KG1 (cell line): ENCODE measurements at places on chromosomes 1 and 21.

- no peak for DNase-seq
Observed at GRCh38 chr1:19644395-19644680, 227 bp downstream of the NBL1 start.

DNA sequence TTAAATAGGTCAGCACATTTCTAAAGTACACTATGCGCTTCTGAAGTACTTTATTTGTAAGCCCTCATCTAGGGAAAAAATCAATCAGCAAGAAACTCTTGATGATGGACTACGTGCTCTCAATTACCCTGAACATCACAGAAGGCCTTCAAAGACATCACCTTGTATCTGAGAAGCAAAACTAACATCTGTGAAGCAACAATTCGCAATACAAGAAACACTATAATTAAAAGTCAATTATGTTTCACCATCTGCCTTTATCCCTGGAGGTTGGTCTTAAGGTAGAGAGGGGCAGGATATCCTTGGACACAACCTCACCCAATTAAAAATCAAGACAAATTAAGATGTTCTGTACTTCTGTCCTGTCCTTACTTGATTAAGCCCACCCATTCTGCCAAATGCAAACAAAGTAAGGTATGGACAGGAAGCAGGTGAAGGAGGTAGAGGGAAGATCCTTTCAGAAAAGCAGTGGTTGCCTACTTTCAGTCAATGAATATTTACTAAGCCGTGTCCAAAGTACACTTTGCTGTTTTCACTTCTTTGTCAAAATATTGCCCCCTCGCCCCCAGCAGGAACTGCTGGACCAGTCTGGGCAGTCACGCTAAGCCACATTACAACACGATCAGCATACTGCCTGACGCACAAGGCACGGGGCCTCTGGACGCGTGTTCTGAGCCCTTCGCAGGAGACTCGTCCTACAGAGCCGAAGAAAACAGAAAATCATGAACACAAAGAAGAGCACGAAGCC, 887 bp downstream of the SLC19A2 start:
- DNase-seq: peak; percentile 43

- DNase-seq: no peak
Observed at GRCh38 chr1:231715816-231716722, 89.5 kb downstream of the DISC1 start.

- DNase-seq: no peak
Observed at GRCh38 chr1:26994787-26995517, 1.5 kb downstream of the TRNP1 start.

DNA sequence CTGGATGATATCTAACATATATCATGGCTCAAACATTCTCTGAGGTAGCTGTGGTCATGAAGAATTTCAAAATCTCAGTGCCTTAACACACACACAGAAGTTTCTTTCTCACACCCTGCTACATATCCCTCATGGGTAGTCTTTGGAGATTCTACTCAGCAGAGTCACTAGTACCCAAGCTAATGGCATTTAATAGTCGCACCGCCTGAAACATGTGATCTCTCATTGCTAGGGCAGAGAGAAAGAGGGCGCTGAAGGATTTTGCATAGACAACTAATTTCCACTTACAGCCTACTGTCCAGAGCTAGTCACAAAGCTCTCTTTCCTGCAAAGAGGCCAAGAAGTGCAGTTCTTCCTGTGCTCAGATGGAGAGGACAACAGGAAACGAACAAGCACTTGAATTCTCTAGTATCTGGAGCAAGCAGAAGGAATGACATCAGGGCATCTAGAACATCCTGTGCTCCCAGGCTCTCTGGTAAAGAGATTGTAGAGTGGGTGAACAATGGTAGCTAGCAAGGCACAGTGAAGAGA, 183.4 kb upstream of the PTBP2 start:
- no peak for DNase-seq

DNA sequence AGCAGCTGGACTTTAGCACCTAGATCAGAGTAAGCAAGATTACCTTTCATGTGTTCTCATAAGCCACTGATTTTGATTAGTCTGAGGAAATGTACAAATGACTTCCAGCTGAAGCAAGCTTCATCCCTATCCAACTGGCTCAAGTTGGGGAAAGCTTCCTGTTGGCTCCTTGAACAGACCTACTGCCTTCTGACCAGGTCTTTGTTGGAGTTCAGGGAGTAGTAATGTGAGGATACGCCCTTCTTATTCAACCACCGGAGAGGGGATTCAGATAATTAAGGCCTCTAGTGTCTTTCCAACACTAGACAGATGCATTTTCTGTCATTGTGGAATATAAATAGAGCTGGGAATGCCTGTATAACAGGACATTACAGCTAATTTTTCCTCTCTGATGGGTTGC, 268.9 kb downstream of the TGFB2 start:
- DNase-seq: no peak

- no peak for DNase-seq
Observed at GRCh38 chr21:41477641-41478318, 30.2 kb downstream of the TMPRSS2 start.

DNA sequence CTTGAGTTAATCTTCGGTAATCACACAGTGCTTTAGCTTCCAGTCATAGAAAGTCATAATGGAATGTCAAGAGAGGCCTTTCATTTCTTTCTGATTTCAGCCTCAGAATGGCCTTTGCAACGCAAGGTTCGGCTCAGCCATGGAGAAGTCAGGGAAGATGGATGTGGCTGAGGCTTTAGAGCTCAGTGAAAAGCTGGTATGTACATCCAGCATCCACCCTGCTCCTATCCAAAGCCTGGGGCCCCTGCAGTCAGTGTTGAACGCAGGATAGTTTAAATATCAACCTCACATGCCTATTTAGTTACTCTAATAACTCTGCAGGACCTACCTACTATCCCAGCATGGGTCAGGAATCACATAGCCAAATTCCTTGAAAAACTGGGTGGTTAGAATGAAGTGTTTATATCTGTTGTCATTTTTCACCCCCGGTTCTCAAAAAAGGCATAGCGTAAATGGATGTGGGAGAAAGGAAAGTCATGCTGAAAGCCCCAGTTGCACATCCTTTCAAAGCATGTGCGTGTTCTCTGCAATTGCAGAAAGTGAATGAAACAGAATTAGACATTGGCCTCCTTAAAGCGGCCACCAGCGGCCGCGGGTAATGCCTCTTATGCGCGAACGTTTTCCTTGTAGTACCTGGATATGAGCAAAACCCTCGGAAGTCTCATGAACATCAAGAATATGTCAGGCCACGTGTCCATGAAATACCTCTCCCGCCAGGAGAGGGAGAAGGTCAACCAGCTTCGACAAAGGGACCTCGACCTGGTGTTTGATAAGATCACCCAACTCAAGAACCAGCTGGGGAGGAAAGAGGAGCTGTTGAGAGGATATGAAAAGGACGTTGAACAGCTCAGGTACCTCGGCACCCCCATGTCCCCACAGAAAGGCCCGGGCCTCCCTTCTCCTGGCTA, 28.8 kb upstream of the EFHD2 start:
- no peak for DNase-seq

DNA sequence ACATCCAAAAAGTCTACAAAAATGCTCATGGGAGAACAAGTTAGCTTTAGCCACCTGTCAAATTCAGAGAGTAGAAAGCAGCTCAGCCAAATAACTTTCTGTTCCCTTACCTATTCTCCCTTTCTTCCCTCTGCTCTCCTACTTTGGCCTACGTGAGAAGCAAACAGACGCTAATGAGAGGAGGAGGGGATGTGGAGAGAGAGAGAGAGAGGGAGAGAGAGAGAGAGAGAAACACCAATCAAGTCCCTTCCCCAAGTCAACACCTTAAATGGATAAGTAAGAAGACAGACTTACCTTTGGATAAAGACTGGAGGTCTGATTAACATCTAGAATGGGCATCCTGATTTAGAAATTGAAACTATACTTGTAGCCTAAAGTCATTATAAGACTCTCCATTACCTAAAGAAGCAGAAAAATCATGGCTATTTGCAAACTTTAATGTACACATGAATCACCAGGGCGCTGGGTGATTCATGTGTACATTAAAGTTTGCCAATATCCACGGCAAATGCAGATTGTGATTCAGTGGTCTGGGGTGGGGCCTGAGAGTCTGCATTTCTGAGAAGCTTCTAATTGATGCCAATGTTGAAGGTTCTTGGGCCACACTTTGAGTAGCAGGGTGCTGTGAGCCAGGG, 13.1 kb upstream of the DUSP12 start:
- DNase-seq: no peak

DNA sequence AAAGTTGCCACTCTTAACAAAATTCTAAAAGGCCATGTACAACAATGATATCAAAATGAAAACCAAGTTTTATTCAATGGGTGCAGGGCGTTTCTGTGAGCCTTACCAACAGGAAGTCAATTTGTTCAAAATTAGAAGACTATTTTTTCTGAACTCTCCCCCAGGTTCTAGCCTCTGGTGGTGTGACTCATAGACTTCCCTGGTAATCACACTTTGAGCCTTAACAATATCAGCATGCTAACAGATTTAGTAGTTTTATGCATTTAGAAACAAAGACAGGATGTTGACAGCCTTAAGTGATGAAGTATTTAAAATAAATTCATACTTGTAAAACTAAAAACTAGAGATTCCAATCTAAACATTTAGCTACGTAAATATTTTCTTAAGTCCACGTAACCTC, 88.4 kb downstream of the LRRC8C start:
- DNase-seq: no peak

GRCh38 chr1:52305417-52306226, 60.4 kb downstream of the CC2D1B start:
- DNase-seq: no peak

DNA sequence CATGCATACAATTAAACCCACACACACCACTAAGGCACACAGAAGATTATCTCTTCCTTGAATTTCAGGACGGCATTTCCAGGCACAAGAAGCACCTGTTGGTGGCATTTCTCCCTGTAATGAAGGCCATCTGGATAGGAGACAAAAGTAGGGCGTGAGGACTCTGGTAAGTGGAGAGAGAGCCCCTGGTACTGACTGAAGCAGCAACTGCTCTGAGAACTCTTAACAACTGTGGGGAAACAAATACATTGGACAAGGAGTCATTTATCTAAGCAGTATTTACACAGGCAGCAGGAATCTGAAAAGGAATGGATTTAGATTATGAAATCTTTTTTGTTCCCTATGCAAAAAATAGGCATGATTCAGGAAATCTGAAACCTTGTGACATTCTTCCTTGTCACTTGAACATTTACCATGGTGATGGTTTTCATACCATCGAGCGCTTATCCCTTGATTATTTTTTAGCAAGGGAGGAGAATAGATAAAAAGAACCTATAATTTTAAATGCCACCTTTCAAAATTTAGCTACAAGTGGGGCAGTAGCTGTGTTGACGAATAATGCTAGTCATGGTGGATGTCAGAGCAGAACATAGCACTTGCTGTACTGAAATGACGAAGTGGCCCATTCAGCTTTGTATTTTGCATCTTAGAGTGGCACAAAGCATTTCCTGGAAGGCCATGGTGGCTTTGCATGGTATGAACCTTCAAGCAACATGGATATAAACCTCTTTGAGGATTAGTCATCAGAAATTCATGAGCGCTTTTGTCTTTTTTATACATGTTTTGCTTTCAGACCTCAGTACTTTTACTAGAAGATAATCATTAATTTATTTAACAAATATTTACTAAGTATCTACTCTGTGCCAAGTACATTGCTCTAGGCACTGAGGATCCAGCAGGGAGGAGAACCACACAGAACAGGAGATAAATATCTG, 362.0 kb downstream of the ADGRL2 start:
- DNase-seq: no peak

GRCh38 chr1:234710936-234711724, 101.2 kb upstream of the IRF2BP2 start:
- DNase-seq: no peak

DNA sequence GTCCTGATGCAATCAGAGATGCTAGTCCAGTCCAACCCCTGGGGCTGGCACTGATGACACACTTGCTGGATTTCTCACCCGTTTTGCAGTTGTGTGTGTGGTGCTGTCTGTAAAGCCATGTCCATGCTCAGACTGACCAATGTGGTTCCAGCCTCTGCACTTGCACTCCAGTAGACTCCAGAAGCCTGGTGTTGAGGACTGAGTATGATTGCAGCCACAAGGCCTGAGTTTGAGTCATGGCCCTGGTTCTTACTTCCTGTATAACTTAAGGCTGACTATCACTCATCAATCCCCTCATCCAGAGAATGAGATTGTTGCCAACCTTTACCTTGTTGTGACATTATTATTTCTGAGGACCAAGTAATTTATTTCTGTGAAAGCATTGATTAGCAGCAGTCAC, 34.8 kb upstream of the IKBKE start:
- DNase-seq: no peak

DNA sequence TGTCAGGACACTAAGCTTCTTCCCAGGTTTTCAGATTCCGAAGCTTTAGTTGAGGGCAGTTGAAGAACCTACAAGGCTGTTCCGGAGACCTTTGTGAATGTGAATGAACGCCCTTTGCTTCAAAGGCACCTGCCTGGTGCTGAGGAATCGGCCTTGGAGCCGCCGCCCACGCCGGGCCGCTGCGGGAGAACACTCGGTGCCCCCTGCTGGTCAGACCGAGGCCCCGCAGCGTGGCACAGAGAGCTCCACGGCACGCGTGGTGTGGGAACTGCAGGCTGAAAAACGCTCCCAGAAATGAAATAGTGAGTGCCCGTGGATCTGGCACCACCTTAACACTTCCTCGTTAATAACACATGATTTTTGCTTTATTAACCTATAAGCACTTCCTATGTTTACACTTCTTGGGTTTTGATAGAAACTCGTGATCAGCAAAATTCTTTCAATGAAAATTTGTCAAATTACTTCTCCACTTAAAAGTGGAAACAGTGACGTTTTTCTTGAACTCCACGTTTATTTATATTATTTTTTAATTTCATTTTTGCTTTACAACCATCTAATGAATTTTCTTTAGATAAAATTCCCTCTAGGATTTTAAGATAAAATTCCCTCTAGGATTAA, 460.6 kb downstream of the DSCAM start:
- DNase-seq: no peak
